ENCODE measurements at places on chromosomes 13 and 19.

DNA sequence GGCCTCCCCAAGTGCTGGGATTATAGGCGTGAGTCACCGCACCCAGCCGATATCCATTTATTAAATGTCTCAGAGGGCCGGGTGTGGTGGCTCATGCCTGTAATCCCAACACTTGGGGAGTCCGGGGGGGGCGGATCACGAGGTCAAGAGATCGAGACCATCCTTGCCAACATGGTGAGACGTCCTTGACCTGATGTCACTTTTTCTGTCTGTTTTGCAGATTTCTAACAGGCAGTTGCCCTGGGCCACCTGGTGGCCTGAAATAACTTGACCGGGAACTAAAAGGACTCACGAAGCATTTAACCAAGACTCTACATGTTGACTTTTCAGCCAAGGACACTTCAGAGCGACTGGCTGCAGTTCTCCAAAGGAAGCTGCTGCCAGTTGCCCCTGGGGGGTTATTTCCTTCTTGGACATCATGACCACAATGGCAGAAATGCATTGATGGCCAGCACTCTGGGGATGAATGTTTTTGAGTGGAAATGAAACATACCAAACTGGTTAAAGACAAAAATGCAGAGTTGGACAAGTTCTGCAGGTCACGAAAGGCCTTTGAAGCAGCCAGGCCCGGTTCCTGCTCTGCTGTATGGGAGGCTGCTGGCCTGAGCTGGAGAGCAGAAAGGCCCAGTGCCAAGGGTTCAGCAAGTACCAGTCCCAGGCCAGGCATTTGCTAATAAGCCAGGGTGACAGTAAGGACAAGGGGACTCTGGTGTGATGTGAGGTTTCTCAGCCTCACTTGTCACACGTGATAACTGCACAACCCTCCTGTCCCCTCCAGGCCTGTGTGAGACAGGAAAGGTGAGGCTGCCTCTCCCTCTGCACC is 8.3 kb downstream of the ZNF837 start:
- DNase-seq, result no peak

DNA sequence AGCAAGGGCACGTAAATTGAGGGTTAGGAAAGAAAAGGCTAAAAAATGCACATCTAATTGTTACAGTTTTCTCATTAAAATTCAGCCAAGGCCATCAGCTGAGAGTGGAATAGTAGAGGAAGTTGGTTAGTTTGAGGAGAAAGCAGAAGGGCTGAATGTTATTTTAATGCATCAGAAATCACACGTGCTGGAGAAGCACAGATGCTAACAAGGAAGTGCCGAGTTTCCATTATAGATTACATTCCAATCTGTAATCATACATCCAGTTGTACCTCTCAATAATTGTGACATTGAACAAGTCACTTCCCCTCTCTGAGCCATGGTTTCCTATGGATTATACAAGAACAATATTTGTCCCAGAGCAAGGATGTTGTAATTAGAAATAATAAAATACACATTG is 25.1 kb downstream of the FPR3 start:
- DNase-seq, result no peak

DNA sequence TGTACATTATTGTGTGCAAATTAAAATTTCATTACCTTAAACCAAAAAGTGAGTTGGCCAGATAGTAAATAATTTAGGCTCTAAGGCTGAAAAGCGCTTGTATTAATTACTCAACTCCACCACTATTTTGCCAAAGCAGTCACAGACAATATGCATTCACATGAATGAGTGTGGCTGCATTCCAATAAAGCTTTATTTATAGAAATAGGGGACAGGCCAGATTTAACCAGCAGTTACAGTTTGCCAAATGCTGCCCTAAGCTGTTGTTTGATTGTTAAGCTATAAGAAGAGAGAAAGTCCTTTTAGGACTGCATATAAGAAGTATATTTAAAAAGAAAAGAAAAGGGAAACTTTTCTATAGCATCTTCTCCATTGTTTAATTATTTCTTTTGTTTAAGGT is 342.6 kb downstream of the ITGBL1 start:
- no peak for DNase-seq

- no peak for DNase-seq
These were observed 9.6 kb downstream of the C19orf25 start for GRCh38 chr19:1469255-1470054.

- no peak for DNase-seq
These were observed 6.8 kb downstream of the RPS11 start for GRCh38 chr19:49502866-49503581.
